ENCODE measurements at places on chromosomes 11 and 22.

- DNase-seq: no peak
Observed at GRCh38 chr11:62341588-62341987, 4.3 kb downstream of the ASRGL1 start.

DNA sequence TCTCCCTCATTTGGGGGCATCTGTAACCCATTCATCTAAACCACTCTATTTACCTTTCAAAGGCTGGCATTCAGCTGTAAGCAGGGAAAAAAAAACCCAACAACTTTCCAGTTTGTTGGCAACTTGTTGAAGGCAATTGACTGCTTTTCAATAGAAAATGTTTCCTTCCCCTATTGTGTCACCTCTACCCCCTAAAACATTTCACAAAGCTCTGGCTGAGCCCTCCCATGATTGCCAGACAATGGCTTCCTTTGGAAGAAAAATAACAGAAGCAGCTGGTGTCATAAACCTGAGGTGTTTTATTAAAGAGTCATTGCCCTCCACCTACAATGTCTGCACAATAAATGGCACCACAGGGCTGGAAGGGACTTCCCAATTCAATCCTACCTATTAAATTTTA is 22.1 kb upstream of the PSMA1 start:
- no peak for DNase-seq

- DNase-seq: no peak
Observed at GRCh38 chr11:108873310-108873709, 208.4 kb downstream of the DDX10 start.

DNA sequence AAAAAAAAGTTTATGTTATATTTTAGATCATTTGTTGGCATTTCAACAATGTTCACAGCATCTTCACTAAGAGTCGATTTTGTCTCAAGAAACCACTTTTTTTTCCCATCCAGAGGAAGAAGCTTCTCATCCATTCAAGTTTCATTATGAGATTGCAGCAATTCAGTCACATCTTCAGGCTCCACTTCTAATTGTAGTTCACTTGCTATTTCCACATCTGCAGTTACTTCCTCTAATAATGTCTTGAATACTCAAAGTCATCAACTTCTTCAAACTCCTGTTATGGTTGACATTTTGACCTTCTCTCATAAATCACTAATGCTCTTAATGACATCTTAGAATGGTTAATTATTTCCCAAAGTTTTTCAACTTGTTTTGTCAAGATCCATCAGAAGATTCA is 61.3 kb upstream of the CHORDC1 start:
- DNase-seq: no peak

DNA sequence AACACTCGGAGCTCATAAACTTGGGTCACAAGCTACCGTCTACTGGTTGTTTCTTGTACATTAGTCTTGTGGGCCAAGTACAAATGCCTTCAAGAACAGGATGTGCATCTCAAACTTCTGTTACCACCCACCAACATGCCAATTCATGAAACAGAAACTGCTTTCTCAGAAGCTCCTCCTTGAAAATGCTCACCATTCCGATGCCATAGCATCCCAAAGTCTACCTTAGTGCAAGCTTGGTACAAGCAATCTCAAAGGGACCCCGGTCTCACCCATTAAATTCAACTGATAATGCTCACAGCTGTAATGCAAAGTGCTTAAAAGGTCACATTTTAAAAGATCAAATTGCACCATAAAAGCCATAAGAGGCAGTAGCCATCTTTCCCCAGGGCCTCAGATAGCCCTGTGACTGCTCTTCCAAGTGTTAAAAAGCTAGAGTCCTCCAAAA is 31.8 kb upstream of the CCDC34 start:
- DNase-seq: no peak

- no peak for DNase-seq
Observed at GRCh38 chr11:36069576-36070212, 125.8 kb downstream of the LDLRAD3 start.

DNA sequence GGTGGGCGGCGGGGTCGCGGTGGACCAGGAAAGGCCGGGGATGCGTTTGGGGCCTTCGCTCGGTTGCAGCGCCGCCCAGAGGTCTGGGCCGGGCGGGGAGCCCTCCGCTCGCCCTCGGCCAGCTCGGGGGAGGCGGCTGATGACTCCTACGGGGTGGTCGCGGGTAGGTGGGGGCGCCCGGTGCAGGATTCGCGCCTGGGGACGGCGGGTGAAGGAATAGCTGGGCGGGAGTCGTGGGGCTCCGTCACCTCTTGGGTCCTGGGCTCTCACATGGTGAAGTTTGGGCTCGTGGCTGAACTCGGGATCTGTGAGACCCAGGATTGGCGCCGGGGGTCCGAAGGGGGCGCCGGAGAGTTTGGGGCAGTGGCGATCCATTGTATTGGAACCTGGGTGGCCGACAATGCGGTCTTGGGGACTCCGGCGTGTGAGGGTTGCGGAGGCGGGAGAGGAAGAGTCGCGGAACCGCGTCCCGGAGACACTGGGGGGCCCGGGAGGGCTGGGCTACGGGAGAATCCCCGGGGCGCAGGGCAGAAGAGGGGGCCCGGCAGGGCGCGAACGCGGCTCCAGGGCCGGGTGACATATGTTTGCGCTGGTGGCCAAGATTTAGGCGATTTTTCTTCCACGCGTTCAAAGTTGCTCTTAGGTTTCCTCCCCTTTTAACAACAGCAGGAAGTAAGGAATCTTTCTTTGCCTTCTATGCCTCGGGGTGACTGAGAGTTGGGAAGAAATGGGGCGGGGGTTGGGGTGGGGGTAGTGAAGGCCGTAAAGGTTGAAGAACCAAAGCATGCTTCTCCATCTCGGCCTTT is 935 bp downstream of the QSER1 start:
- peak; percentile 74 for DNase-seq

DNA sequence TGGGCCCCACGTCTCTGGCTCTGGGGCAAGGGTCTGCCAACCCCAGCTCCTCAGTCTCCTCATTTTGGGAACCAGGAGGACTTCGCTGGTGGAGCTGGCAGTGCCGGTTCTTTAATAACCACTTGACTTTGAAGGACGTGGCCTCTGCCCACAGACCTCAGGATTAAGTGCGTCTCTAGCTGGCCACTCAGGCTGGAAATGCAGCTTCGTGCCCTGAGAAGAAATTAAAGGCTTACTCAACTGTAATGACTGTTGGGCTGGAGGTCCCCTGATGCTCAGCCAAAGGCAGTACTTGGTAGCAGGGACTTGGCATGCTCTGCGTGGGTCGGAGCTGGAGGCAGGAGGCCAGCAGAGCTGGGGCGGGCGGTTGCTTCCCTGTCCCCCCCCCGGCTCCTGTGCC is 16.7 kb upstream of the PARVG start:
- no peak for DNase-seq

- DNase-seq: no peak
Observed at GRCh38 chr11:44572884-44573283, 7.4 kb downstream of the CD82 start.
